ENCODE measurements at places on chromosomes 12 and 14.

DNA sequence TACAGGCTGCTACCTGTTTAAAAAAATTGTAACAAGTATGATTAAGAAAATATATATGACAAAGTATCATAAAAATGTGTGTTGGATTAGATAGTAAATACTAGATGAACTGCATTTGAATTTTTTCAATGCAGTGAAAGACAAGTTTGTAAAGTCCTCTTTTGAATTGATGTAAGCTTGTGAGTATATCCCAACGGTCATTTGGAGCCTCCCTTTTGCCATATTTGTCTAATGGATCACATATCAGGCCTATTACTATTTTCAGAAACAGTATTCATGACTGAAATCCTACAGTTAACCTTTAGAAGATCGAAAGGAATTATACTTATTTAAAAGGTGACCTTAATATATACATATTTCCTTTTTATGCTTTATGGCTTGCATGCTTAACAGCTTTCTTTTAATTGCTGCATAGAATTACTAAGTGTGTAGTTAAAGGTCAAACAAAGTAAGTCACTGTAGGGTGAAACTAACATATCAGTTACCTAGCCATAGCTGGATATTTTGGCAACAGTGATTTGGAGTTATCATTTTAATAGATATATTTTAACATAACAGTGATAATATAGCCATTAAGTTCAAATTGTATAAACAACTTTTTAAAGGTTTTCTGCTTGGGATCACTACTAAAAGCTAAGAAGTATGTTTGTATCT is 53.6 kb downstream of the USP15 start:
- no peak for DNase-seq

DNA sequence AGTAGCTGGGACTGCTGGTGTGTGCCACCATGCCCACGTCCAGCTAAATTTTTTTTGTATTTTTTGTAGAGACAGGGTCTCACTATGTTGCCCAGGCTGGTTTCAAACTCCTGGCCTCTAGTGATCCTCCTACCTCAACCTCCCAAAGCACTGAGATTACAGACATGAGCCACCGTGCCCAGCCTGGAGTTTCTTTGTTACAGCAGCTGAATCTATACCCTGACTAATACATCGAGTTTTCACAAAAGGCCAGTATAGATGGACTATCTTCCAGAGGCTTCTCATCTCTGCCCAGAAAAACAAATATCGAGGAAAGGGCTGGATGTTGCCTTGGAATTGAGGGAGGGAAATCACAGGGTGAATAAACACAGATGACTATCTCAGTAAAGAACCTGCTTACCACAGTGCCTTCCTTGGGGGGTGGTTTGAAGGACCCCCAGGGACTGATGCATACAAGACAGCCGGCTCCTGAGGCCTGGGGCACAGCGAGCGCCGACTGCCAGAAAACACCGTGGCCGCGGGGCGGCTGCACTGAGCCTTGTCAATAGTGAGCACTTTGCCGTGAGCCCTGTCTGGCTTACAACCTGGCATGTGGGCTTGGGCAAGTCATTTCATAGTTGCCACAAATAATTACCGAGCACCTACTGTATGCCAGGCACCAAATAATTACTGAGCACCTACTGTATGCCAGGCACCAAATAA is 111.9 kb downstream of the SCARB1 start:
- DNase-seq: no peak

- no peak for DNase-seq
Measured at GRCh38 chr14:61652526-61653262, 42.6 kb upstream of the HIF1A start.

DNA sequence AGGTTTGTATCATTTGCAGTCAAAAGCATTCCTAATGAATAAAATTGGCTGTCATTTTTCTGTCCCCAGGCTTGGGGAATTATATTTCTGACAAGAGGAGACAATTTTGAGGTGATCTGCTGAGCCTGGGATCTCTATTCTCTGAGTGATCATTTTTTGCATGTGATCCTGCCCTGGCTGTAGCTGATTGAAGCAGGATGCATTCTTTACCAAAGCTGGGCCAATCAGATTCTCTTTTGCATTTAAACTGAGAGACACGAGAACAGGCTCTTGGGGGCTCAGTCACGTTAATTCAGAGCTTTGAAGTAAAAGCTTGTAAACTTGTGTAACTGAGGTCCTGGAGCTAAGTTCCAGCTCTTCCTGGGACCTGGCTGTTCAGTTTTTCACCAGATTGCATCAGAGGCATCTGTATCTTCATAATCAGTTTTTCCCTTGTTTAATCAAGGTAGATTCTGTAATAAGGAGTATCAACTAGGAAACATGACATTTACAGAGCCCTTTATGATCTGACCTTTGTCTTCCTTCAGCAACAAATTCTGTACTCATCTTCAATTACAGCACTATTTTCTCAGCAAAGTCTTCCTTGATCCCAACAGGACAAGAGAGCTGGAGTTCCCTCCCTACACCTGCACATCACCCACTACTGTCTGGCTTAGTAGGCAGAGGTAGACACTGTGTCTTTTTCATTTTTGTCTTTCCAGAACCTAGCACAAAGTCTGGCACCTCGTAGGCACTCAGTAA is 35.0 kb upstream of the MANSC4 start:
- no peak for DNase-seq

DNA sequence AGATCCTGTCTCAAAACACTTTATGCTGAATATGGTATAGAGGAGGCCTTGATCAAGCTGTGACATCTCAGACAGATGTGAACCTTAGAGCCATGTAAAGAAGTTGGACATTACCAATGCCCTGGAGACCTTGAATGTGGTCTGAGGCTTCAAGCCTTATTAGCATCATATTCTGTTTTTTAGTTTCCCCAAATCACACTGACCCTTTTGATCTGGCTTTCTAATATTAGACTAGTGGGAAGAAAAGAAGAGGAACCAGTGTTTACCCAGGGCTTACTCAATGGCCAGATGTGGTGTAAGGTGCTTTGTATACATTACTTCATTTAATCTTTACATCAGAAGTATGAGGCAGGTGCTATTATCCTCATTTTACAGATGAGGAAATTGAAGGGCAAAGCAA is 10.6 kb upstream of the TBPL2 start:
- DNase-seq: no peak

GRCh38 chr14:91893007-91893406 is 25.7 kb upstream of the TC2N start:
- no peak for DNase-seq

- no peak for DNase-seq
Measured at GRCh38 chr12:130301559-130301958, 36.1 kb upstream of the PIWIL1 start.

GRCh38 chr14:50260511-50260910 is 29.1 kb upstream of the SOS2 start:
- no peak for DNase-seq

DNA sequence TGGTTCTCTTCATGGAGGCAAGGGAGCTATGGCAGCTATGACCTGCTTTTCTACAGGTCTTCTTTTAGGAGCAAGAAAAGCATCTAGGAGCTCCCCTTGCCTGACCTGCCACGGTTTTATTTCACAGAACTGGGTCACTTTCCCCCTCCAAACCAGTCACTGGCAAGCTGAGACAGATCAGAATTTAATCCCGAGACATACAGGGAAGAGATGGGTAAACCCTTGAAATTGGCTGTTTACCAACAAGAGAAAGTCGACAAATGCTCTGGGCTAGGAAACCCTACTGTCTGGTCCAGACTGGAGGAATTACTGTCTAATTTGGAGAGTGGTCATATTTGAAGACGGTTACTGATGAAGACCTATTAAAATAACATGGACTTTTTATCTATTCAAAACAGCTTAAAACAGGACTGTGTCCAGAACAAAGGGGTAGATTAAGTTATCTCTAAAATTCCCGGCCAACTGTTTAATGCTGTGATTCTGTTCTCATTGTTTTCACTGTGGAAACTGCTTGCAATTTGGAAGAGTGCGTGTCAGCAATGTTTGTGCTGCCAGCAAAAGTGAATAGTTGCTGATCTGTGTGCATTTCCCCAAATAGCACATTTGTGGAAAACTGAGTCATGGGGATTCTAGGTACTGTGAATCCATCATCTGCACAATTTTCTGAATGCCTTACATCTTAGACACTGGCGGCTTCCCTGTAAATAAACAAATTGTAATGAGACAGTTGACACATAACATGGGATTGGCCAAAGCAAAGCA is 73.4 kb upstream of the EEA1 start:
- no peak for DNase-seq

GRCh38 chr12:58615047-58615446 is 305.3 kb downstream of the LRIG3 start:
- DNase-seq: no peak

- DNase-seq: no peak
Measured at GRCh38 chr12:29616664-29617406, 119.3 kb upstream of the OVCH1 start.

- DNase-seq: no peak
Measured at GRCh38 chr12:542395-543113, 82.8 kb downstream of the B4GALNT3 start.

DNA sequence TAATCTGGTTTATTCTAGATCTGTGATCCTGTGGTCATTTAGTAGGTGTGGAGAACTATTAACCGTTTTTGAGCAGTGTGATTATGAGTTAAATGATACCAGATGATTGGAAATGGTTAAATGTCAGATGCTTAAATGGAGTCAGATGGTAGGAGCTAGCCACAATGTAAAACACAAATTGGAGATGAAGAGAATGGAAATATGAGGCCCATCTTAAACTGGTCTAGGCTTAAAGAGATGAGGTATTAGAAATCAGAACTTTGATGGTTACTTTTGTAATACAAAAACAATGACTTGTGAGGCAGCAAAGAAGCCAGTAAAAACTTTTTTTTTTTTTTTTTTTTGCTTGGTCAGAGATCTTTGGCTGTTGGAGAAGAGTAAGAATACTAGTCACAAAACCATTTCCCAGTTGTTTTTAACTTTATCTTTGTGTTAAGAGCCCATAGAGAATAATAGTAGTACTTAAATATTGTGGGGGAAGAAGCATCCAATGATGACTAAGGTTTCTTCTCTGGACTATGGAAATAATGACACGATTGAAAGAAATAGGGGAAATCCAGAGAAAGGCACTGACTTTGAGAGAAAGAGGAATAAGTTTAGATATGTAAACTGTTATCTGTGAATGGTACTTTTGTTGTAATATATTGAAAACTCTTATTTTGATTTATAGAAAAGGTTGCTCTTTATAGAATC is 95.9 kb downstream of the WNK1 start:
- no peak for DNase-seq

- no peak for DNase-seq
Measured at GRCh38 chr12:103053089-103053488, 95.6 kb downstream of the ASCL1 start.

- DNase-seq: no peak
Measured at GRCh38 chr14:61638595-61639387, 56.5 kb upstream of the HIF1A start.

- DNase-seq: no peak
Measured at GRCh38 chr14:89366864-89367778, 49.9 kb downstream of the FOXN3 start.

- DNase-seq: peak; percentile 100
Measured at GRCh38 chr12:31896514-31897039, 62.6 kb upstream of the RESF1 start.

DNA sequence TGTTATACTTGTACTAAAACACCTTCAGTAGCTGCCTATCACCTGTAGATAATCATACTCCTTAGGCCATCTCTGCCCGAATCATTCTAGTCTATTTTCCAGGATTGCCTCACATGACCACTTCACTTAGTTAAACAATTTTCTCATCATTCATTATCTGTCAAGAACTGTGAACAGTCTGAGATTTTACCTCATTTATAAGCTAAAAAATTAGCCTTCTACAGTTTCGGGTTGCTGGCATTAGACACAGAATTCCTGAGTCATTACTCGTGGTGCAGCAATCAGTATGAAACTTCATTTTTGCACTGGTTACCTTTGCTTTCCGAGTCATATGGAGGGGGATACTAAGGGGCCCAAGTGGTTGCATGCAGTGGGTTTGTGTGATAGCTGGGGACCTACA is 57.6 kb upstream of the OTOGL start:
- DNase-seq: no peak

Measured in GF-D8 (cell line).